ENCODE measurements at places on chromosomes 16 and 17. TPM values are rescaled to one million over a fixed set of nuclear protein-coding genes. Genes with fewer than 3 reads are reported as not detected.

Gene TTLL6
- total RNA-seq: not detected

Gene MINK1
- total RNA-seq: 32.7 TPM

- peak; percentile 62 for DNase-seq
- H3K4me1 ChIP-seq: peaks cover 20% of the 10 kb centered on the region
- H3K36me3 ChIP-seq: no peaks in the 10 kb centered on the region
- H3K27ac ChIP-seq: peak overlapping the region; percentile 64
- H3K27me3 ChIP-seq: no peaks in the 10 kb centered on the region
Observed at GRCh38 chr16:87806641-87807546, 41.1 kb upstream of the KLHDC4 start.

Gene CDYL2
- total RNA-seq: 7.8 TPM

Gene PRR35
- not detected for total RNA-seq

DNA sequence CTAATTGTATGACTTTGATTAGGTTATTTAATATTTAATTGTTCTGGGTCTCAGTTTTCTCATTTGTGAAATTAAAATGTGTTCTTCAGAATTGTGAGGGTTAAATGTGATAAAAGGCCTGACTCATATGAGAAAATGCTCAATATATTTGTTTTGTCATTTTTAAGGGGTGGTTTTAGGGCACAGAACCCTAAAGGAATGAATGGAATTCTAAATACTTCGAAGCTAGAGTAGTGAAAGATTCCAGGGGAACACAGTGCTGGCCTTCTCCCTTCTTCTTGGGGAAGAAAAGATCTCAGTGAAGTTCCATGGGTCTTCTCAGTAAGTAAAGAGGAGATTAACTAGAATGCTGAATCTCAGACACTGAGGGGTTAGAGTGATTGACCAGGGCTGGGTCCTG is 3.9 kb upstream of the SMPD3 start:
- no peaks in the 10 kb centered on the region for H3K36me3 ChIP-seq
- DNase-seq: no peak
- no peaks in the 10 kb centered on the region for H3K27me3 ChIP-seq

Gene OR1D2
- total RNA-seq: not detected

Gene PRMT7
- total RNA-seq: 27.4 TPM

Gene SPN
- 1.3 TPM for total RNA-seq

DNA sequence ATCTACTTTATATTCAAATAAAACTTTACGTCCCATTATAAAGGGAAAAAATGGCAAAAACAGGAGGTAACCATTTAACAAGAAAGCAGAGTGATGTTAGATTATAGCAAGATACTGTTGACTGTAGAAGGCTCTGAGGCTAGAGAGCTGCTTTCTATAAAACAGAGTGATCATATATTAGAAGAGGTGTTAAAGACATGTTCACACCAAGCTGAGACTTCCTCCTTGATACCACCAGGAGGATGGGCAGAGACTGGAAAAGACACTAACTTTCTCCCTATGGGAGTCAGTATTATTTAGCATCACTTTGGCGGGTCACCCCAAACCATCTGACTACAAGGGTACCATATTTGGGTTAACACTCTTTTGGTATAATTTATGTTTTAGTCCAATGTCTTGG is 687 bp upstream of the CIITA start:
- H3K36me3 ChIP-seq: no peaks in the 10 kb centered on the region
- H3K4me1 ChIP-seq: peaks cover 30% of the 10 kb centered on the region
- DNase-seq: no peak
- peak overlapping the region; percentile 39 for H3K27ac ChIP-seq
- H3K27me3 ChIP-seq: no peaks in the 10 kb centered on the region
- no peak overlapping the region for H3K4me3 ChIP-seq

Gene SPSB3
- total RNA-seq: 95.9 TPM
